ENCODE measurements at places on chromosomes 5 and 9. TPM values are rescaled to one million over a fixed set of nuclear protein-coding genes. Genes with fewer than 3 reads are reported as not detected.
A peak's percentile ranks its signal among the peaks of the same experiment; 100 is the strongest.

DNA sequence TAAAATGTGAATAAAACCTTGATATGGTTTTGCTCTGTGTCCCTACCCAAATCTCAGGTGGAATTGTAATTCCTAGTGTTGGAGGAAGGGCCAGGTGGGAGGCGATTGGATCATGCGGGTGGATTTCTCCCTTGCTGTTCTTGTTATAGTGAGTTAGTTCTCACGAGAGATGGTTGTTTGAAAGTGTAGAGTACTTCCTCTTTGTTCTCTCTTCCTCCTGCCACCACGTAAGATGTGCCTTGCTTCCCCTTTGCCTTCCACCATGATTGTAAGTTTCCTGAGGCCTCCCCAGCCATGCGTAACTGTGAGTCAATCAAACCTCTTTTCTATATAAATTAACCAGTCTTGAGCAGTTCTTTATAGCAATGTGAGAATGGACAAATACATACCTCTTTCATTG is 34.9 kb downstream of the TARS1 start:
- H3K27me3 ChIP-seq = no peaks in the 10 kb centered on the region
- H3K4me1 ChIP-seq = peaks cover 14% of the 10 kb centered on the region
- no peak for DNase-seq
- no peak overlapping the region for H3K4me3 ChIP-seq

DNA sequence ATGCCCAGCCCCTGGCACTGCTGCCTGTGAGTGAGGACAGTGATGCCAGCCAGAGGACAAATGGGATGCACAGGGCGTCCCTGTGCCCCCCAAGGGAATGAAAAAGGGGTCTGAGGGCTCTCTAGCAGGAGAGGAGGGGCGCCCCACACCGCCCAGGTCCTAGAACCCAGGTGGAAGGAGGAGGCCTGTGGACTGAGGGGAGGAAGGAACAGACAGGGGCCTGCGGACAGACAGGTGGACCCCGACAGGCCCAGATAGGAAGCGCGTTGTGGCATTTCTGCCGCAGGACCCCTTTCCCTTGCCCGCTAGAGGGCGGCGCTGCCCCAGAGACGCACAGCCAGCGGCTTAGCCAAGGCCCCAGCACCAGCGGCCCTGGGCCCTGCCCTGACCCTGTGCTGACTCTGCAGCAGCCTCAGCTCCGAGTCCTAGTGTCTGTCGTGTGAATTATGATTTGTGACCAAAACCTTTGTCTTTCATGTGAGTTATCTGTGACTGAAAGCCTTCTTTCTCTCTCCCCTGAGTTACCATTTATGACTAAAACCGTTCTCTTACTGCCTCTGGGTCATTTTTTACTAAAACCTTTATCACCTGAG is 30.7 kb downstream of the TRIP13 start:
- DNase-seq = peak; percentile 83
- H3K27me3 ChIP-seq = peaks cover 29% of the 10 kb centered on the region
- H3K4me3 ChIP-seq = no peak overlapping the region
- H3K4me1 ChIP-seq = no peaks in the 10 kb centered on the region

- H3K27me3 ChIP-seq = peaks cover 39% of the 10 kb centered on the region
- no peak for DNase-seq
- H3K27ac ChIP-seq = no peak overlapping the region
- H3K4me3 ChIP-seq = no peak overlapping the region
- no peaks in the 10 kb centered on the region for H3K4me1 ChIP-seq
Observed at GRCh38 chr9:124054582-124055227, 43.1 kb downstream of the LHX2 start.

DNA sequence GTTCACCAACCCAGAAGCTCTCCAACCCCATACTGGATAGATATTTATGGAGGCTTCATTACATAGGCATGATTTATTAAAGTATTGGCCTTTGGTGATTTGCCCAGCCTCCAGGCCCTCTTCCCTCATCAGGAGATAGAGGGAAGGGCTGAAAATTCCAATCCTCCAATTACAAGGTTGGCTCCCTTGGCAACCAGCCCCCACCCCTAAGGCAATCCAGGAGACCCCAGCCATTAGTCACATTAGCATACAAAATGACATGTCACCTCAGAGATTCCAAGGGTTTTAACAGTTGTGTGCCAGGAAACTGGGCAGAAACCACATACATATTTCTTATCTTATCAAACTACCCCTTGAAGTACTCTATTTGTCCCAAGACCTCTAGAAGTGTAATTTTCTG is 210.0 kb downstream of the HINT1 start:
- no peak for DNase-seq
- H3K4me1 ChIP-seq = no peaks in the 10 kb centered on the region
- H3K27ac ChIP-seq = no peak overlapping the region
- H3K27me3 ChIP-seq = no peaks in the 10 kb centered on the region
- peaks cover 4% of the 10 kb centered on the region for H3K36me3 ChIP-seq
- no peak overlapping the region for H3K4me3 ChIP-seq

GRCh38 chr5:35698047-35698808 is 80.6 kb downstream of the SPEF2 start:
- H3K4me3 ChIP-seq = no peak overlapping the region
- H3K27ac ChIP-seq = no peak overlapping the region
- H3K36me3 ChIP-seq = peaks cover 20% of the 10 kb centered on the region
- DNase-seq = no peak

GRCh38 chr9:134502809-134503211 is 138.8 kb upstream of the COL5A1 start:
- DNase-seq = peak; percentile 54
- H3K27ac ChIP-seq = no peak overlapping the region
- H3K4me1 ChIP-seq = no peaks in the 10 kb centered on the region
- H3K36me3 ChIP-seq = no peaks in the 10 kb centered on the region
- H3K4me3 ChIP-seq = no peak overlapping the region

- H3K4me3 ChIP-seq = no peak overlapping the region
- no peaks in the 10 kb centered on the region for H3K27me3 ChIP-seq
- H3K27ac ChIP-seq = no peak overlapping the region
- no peaks in the 10 kb centered on the region for H3K36me3 ChIP-seq
Observed at GRCh38 chr5:104312481-104312880, 749.9 kb upstream of the NUDT12 start.

- H3K36me3 ChIP-seq = peaks cover 9% of the 10 kb centered on the region
- H3K27ac ChIP-seq = no peak overlapping the region
- H3K4me3 ChIP-seq = peak overlapping the region; percentile 79
- H3K27me3 ChIP-seq = no peaks in the 10 kb centered on the region
Observed at GRCh38 chr9:136438548-136439480, 831 bp downstream of the INPP5E start.

DNA sequence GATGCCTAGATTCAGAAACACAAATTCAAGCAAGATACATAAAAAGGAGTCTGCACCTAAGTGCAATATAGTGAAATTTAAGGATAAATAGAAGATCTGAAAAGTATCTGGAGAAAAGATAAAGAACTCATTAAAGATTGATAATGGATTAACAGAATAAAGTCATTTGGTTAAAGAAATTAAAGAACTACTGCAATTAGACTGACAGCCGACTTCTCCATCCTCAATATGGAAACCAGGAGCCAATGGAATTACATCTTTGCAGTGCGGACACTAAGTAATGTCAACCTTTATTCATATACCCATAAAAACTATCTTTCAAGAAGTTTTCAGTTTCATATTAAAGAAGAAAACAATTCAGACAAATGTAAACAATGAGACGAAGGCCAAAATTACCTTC is 81.0 kb downstream of the MRPL36 start:
- H3K36me3 ChIP-seq = peaks cover 16% of the 10 kb centered on the region
- H3K27me3 ChIP-seq = peaks cover 13% of the 10 kb centered on the region
- H3K4me1 ChIP-seq = no peaks in the 10 kb centered on the region
- H3K4me3 ChIP-seq = no peak overlapping the region
- DNase-seq = no peak

GRCh38 chr9:30103647-30104394 is 2280.6 kb upstream of the ACO1 start:
- H3K36me3 ChIP-seq = peaks cover 16% of the 10 kb centered on the region
- no peak for DNase-seq
- H3K27ac ChIP-seq = no peak overlapping the region
- no peaks in the 10 kb centered on the region for H3K4me1 ChIP-seq

- DNase-seq = no peak
- no peaks in the 10 kb centered on the region for H3K27me3 ChIP-seq
- no peaks in the 10 kb centered on the region for H3K4me1 ChIP-seq
- no peaks in the 10 kb centered on the region for H3K36me3 ChIP-seq
- H3K27ac ChIP-seq = no peak overlapping the region
Observed at GRCh38 chr9:115794921-115795475, 358.6 kb upstream of the PAPPA start.

DNA sequence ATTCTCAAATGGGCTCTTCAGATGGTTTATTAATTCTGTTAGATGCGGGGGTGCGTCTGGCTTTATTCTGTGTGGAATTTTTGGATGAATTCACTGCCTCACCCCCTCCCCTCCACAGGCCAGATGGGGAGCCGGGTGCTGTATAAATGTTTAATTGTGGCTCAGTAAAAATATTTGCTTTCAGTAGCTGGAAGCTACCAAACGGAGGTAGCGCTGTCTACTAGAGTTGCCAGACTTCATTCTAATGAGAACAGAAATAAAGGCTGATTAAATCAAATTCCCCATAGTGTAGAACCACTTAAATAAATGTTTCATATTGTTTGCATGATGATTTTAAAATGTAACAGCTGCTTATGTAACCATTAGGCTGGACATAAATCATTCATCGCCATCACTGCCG is 34.5 kb upstream of the KCNMB1 start:
- no peaks in the 10 kb centered on the region for H3K36me3 ChIP-seq
- DNase-seq = no peak
- no peak overlapping the region for H3K4me3 ChIP-seq
- peaks cover 3% of the 10 kb centered on the region for H3K4me1 ChIP-seq
- H3K27ac ChIP-seq = no peak overlapping the region

GRCh38 chr5:6081727-6082210 is 296.6 kb downstream of the MED10 start:
- H3K4me3 ChIP-seq = no peak overlapping the region
- H3K27me3 ChIP-seq = no peaks in the 10 kb centered on the region
- no peaks in the 10 kb centered on the region for H3K36me3 ChIP-seq
- H3K27ac ChIP-seq = no peak overlapping the region
- no peaks in the 10 kb centered on the region for H3K4me1 ChIP-seq
- no peak for DNase-seq

DNA sequence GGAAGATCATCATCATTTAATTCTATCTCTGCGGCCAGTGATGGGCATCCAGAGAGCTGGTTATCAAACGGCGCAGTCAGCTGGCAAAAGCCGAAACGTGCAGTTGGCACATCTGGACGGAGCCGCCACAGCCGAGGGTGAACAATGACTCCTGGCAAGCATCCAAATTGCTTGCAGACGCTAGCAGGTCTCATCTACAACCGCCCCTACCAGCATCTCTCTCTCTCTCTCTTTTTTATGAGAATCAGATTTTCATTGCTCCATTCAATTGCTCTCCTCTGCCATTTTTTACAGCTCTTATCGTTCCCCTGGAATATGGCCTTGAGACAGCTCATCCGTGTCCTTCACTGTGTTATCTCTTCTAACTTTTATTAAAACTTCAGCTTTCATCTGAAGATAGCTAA is 165.2 kb downstream of the MAPKAP1 start:
- H3K27me3 ChIP-seq = no peaks in the 10 kb centered on the region
- DNase-seq = no peak
- peaks cover 10% of the 10 kb centered on the region for H3K36me3 ChIP-seq
- H3K4me1 ChIP-seq = no peaks in the 10 kb centered on the region
- no peak overlapping the region for H3K27ac ChIP-seq

GRCh38 chr5:103910011-103910410 is 347.4 kb upstream of the NUDT12 start:
- no peak for DNase-seq
- H3K4me3 ChIP-seq = no peak overlapping the region
- H3K36me3 ChIP-seq = no peaks in the 10 kb centered on the region
- H3K27me3 ChIP-seq = no peaks in the 10 kb centered on the region

- DNase-seq = peak; percentile 47
- peaks cover 39% of the 10 kb centered on the region for H3K4me1 ChIP-seq
- H3K4me3 ChIP-seq = no peak overlapping the region
- H3K27me3 ChIP-seq = no peaks in the 10 kb centered on the region
- H3K27ac ChIP-seq = peak overlapping the region; percentile 96
Observed at GRCh38 chr9:127761491-127761956, 16.9 kb downstream of the SH2D3C start.

DNA sequence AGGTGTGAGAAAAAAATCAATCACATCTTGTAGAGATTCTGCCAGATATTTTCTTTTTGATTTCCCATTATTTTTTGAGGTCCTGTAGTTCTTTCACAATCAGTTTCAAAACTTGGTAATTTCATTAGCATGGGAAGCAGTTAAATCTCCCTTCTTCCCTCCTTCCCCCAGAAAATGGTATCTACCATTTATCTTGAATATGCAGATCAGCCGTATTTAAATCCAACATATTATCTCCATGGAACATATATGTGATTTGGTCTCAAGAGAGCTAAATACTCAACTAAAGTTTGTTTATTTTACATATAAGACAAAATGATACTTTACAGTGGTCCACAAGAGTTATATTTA is 1034.8 kb downstream of the CDH12 start:
- H3K4me3 ChIP-seq = no peak overlapping the region
- peaks cover 6% of the 10 kb centered on the region for H3K36me3 ChIP-seq
- no peaks in the 10 kb centered on the region for H3K27me3 ChIP-seq
- no peak overlapping the region for H3K27ac ChIP-seq
- no peak for DNase-seq
- no peaks in the 10 kb centered on the region for H3K4me1 ChIP-seq

GRCh38 chr9:108512426-108513173 is 343.2 kb downstream of the ACTL7B start:
- DNase-seq = no peak
- H3K4me1 ChIP-seq = no peaks in the 10 kb centered on the region
- H3K27ac ChIP-seq = no peak overlapping the region
- no peak overlapping the region for H3K4me3 ChIP-seq

- DNase-seq = no peak
- H3K4me3 ChIP-seq = no peak overlapping the region
- no peaks in the 10 kb centered on the region for H3K36me3 ChIP-seq
- no peak overlapping the region for H3K27ac ChIP-seq
Observed at GRCh38 chr5:171478946-171479775, 59.7 kb downstream of the FGF18 start.

DNA sequence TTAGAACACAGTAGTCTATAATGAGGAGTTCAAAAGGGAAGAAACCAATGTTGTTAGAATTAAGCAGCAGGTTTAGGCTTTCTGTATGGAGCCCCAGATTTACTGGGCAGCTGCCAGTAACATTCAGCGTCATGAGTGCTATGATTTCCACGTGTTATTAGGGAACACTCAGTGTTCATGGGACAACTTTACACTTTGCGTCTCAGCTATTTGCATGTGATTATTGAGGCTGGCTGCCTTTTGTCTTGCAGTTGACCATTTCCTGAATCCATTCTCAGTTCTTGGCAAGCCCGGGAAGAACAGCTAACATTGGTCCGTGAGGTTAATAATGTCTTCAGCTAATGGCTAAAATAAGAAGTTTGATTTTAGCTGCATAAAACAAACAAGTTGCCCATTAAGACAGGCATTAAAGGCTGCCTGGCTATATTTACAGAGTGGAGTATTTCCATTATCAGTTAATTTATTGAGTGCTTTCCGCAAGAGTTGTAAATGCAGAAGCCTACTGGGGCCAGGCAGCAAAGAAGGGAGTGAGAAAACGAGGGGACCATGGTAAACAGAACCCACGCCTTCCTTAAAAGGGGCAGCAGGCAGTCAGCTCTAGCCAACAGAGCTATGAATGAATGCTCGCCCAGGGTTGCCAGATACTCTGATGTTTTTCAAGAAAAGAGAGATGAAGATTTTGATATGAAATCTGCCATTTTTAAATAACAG is 120.9 kb downstream of the PIP5K1B start:
- H3K27me3 ChIP-seq = no peaks in the 10 kb centered on the region
- no peaks in the 10 kb centered on the region for H3K4me1 ChIP-seq
- H3K4me3 ChIP-seq = no peak overlapping the region
- DNase-seq = no peak
- no peaks in the 10 kb centered on the region for H3K36me3 ChIP-seq
- H3K27ac ChIP-seq = no peak overlapping the region

The F2RL1 gene
- total RNA-seq = not detected

The ANKRD20A1 gene
- 1.4 TPM for total RNA-seq

The DCAF12 gene
- total RNA-seq = 36.5 TPM

The TICAM2 gene
- 6.1 TPM for total RNA-seq

The SCGB3A2 gene
- total RNA-seq = not detected

The MTMR12 gene
- total RNA-seq = 28.8 TPM

The MEIKIN gene
- not detected for total RNA-seq

The IRX1 gene
- not detected for total RNA-seq

Data from natural killer cell treated with Interleukin-12 subunit alpha and Interleukin-12 subunit beta and Interleukin-15 and Interleukin-18, amount 100 ng/mL, for 72 hours (primary cell).